ENCODE measurements at places on chromosomes 1 and 21. TPM values are rescaled to one million over a fixed set of nuclear protein-coding genes. Genes with fewer than 3 reads are reported as not detected.
A peak's percentile ranks its signal among the peaks of the same experiment; 100 is the strongest.

Gene TFAP2E
- polyA plus RNA-seq: not detected

Gene BLZF1
- polyA plus RNA-seq: 38.9 TPM

Gene CTSE
- polyA plus RNA-seq: not detected

Gene TRIM45
- polyA plus RNA-seq: 1.4 TPM

DNA sequence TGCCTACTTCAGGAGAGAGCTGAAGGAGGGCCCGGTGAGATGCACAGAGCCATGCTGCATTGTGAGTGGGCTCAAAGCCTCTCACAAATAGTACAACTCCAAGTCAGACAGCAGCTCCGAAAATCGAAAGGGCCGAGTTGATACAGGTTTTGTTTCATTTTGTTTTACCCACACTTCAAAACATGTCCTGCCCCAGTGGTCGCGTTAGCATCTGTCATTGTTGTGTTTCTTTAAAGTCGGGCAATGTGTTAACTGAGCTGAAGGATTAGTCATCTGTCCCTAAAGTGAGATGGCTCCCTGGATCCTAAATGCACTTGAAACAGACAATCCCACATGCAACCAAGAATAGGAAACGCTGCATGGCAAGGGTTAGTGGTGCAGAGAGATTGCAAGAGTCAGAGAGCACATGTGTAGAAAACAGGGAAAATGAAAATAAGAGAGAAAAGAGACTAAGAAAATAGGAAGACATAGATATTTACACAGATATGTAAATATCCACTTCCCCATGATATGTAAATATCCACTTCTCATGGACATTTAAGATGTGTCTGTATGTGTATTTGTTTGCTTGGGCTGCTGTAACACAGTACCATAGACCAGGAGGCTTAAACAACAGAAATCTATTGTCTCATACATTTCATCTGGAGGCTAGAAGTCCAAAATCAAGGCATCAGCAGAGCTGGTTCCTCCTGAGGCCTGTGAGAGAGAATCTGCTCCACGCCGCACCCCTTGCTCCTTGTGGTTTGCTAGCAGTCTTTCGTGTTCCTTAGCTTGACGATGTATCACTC, 131.4 kb upstream of the RAB4A start:
- no peak for DNase-seq

- peak; percentile 73 for DNase-seq
Observed at GRCh38 chr1:201085902-201086735, 26.1 kb downstream of the CACNA1S start.

GRCh38 chr1:37570528-37571334, 14.0 kb downstream of the DNALI1 start:
- no peak for DNase-seq

DNA sequence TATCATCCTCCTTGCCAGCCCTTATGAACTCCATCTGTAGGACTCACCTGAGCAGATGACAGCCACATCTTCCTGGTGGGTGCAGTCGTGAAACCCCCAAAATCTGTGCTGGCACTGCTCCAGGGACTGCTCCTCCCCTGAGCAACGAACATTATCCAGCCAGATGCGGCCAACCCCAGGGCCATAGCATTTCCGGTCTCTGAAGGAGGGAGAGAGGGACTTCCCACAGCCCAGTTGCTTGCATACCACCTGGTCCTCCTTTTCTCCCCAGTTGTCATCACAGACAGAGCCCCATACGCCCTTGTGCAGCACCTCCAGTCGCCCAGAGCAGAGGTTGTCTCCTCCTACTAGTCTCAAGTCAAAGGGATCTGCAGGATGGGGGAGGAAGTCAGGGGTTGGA, 8.5 kb downstream of the CD5L start:
- DNase-seq: no peak
